Amniotic epithelial cell (primary cell): ENCODE measurements at places on chromosomes 6 and 20.

GRCh38 chr20:5078399-5078958 lies 41.3 kb downstream of the PCNA start:
- DNase-seq: peak; percentile 14

- DNase-seq: no peak
Observed at GRCh38 chr6:21937466-21937865, 343.9 kb downstream of the SOX4 start.

GRCh38 chr6:29925727-29926412 lies 16.5 kb upstream of the HLA-A start:
- no peak for DNase-seq

GRCh38 chr6:33907227-33907626 lies 103.4 kb upstream of the MLN start:
- DNase-seq: no peak

- no peak for DNase-seq
Observed at GRCh38 chr6:45645302-45645701, 267.6 kb upstream of the SUPT3H start.

DNA sequence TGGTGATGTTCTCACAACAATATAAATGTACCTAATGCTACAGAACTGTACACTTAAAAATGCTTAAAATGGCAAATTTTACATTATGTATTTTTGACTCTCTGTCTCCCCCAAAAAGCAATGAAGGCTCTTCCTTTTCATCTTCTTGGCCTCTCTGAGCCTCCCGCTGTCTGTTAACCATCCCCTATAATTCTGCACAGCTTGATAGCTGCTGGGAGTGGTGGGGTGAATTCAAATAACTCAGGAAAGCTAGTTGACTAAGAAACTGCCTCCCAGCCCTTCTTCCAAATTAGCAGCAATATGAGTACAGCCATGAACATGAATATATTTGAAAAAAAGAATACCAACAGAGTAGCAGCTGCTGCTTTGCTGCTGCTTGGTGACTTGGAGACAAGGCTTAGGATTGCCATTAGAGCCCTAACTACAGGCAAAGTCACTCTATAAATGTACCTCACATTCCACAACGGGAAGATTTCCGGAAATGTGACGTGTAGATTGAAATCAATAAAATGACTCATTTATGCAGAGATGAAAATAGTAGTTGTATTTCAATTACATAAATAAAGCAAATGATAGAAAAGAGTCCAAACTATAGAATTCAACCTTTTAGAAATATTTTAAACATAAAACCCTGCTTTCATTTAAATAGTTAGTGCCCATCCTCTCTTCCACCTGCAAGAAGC lies 200.1 kb upstream of the HEY2 start:
- no peak for DNase-seq
